Left ventricle myocardium superior (tissue), 1 donor: ENCODE measurements at places on chromosomes 16 and 17.
A peak's percentile ranks its signal among the peaks of the same experiment; 100 is the strongest.

DNA sequence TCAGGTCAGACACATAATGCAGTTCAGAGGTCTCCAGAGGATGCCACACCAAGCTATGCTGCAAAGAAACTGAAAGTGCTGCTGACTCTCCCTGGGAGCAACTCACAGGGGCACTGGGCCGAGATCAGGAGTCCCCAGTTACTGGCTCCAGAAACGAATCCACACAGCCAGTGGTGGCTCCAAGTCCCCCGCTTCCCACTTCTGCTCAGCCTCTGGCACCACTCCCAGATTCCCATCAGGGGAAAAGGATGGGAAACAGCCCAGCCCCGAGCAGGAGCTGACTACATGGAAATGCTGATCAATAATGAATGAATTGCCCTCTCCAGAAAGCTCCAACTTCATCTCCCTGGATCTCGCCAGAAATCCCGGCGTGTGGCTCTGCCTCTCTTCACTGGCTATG lies 62.3 kb upstream of the CDH5 start:
- DNase-seq, result no peak

DNA sequence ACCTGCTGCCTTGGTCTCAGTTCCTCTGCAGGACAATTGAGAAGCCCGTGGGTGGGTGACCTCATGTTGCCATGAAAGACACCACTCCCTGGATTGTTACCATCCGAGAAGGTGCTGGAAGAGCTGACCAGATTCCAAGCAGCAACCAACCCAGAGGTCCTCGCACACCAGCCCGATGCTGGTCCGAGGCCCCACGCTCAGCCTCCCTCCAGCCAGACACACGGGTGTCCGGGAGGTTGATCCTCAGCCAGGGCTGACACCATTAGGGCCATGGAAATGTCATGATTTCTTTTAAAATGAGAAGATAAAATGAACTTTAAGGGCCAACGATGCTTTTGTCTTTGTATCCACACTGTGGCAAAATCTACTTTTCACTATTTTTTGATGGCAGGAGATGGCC lies 242.3 kb downstream of the RBFOX3 start:
- no peak for DNase-seq

- no peak for DNase-seq
Observed at GRCh38 chr17:32926183-32926582, 1.8 kb upstream of the TMEM98 start.

- DNase-seq, result no peak
Observed at GRCh38 chr17:45313996-45314740, 2.7 kb downstream of the MAP3K14 start.

- DNase-seq, result no peak
Observed at GRCh38 chr17:41870627-41871026, 5.4 kb upstream of the KLHL11 start.

GRCh38 chr17:78294776-78295175 lies 63.3 kb downstream of the TMEM235 start:
- peak; percentile 4 for DNase-seq

GRCh38 chr17:4999430-5000093 lies 1.8 kb downstream of the KIF1C start:
- no peak for DNase-seq

- no peak for DNase-seq
Observed at GRCh38 chr16:67727521-67728485, 8.7 kb upstream of the GFOD2 start.

DNA sequence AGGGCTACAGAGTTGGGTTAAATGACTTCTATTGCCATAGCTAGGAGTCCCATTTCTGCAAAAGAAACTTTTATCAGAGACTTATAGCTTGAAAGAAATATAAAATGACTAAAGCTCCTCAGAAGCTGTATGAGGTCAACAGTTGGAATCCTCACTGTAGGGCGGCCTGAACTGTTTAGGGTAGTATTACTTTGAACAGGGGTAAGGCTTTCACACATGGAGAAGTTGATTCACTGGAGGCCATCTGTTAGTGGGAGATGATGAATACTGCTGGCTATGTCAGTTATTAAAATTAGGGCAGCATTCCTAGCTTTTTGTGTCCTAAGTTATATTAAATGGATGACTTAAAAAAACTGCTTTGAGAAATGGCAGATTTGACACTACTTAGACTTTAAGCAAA lies 6.0 kb downstream of the TTC19 start:
- DNase-seq, result no peak

GRCh38 chr17:1829216-1829591 lies 498 bp downstream of the SMYD4 start:
- DNase-seq, result no peak

DNA sequence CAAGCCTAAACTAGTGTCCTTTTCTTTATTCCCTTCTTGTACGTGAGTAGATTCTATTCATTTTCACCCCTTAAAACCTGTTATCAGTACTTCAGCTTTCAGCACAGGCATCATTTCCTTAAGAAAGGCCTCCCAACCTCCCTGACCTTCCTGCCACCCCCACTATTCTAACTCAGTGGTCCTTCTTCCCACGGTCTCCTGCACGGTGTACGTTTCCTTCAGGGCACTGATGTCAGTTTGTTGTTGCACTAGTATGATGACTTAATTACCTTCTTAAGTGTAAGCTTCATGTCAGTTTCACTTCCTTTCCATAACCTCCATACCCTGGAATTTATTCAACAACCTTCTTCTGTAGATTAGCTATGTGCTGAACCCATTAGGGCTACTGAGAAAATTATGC lies 484.2 kb downstream of the HS3ST4 start:
- no peak for DNase-seq

DNA sequence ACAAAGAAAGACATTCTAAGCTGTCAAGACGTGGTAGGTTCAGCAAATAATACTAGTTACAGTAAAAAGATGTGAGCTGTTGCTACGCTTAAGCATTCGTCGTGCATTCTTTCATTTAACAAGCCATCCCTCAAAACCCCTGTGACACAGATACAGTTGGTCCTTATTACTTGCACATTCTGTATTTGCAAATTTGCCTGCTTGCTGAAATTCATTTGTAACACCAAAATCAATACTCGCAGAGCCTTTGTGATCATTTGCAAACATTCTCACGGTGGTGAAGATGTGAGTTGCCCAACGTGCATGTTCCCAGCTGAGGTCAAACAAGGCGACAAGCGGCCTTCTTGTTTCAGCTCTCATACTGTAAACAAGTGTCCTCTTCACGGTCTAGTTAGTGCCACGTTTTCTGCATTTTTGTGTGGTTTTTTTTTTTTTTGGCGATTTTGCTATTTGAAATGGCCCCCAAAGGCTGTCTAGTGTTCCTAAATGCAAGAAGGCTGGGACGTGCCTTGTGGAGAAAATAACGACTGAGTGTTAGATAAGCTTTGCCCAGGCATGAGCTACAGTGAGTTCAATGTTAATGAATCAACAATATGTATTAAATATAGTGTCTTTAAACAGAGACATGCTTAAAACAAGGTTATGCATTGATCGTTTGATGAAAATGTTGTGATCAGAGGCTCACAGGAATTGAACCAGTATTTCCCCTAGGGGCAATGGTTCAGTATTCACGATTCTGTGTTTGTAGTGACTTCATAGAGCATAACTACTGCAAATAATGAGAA lies 84.1 kb downstream of the RAB11FIP4 start:
- no peak for DNase-seq

- DNase-seq, result peak; percentile 63
Observed at GRCh38 chr17:265718-266117, 84.3 kb upstream of the DOC2B start.

GRCh38 chr17:80153004-80153403 lies 6.1 kb upstream of the EIF4A3 start:
- no peak for DNase-seq

GRCh38 chr17:55444471-55445441 lies 23.1 kb upstream of the MMD start:
- DNase-seq, result no peak

- DNase-seq, result no peak
Observed at GRCh38 chr17:71790791-71791190, 330.0 kb upstream of the SOX9 start.

GRCh38 chr16:78444-79150 lies 572 bp downstream of the MPG start:
- peak; percentile 76 for DNase-seq

DNA sequence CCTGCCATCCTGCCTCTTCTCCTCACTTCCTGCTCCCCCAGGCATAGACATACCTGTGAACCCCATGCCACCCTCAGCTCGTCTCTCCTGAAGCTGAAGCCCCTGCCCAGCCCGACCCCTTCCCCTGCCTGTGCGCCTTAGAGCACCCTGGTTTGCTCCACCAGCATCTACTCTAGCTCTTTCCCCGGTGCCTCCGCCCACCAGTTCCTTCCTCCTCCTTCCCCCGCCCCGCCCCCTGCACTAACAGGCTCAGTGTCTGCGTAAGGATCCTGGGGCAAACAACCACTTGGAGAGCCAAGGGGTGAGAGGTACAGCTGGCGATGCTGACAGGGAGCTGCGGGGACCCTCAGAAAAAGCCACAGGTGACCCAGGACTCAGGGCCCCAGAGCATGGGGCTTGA lies 1.9 kb downstream of the GPR142 start:
- DNase-seq, result peak; percentile 65

GRCh38 chr17:18144855-18145254 lies 36.3 kb downstream of the MYO15A start:
- no peak for DNase-seq

GRCh38 chr17:5203908-5204294 lies 12.2 kb upstream of the ZNF594 start:
- DNase-seq, result no peak

DNA sequence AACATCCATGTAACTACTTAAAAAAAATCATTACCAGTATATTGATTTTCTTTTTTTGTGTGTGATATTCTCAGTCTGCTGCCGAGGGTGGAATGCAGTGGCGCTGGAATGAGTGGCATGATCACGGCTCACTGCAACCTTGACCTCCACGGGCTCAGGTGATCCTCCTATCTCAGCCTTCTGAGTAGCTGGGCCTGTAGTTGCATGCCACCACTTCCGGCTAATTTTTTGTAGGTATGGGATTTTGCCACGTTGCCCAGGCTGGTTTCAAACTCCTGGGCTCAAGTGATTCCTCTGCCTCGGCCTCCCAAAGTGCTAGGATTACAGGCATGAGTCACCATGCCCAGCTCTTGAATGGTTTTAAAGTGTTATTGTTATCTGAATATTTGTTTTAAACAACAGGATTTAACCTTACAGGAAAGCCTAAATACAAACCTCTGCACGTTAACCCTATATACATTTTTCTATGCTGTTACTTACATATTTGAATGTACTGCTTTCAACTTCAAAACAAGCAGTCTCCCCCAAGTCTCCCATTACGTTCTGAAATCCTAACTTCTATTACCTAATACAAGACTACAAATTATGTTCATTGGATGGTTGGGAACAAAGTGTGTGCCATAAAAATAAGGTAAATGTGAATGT lies 61.7 kb downstream of the KPNA2 start:
- DNase-seq, result no peak

DNA sequence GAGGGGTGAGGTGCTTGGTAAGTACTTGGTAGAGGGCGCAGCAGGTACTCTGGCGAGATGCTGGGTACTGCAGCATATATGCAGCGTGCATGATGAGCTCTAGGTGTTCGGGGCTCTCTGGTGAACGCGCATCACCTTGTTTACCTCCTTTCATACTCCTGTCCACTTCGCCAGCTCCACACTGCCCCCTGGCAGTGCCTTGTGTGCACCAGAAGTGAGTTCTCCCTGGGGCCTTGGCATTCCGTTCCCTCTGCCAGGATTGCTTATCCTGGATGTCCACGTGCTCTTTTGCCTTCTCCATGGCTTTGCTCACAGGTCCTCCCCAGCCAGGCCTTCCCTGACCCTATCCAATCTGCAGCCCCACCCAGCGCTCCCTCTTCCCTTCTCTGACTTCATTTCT lies 154.2 kb downstream of the MRM1 start:
- no peak for DNase-seq

DNA sequence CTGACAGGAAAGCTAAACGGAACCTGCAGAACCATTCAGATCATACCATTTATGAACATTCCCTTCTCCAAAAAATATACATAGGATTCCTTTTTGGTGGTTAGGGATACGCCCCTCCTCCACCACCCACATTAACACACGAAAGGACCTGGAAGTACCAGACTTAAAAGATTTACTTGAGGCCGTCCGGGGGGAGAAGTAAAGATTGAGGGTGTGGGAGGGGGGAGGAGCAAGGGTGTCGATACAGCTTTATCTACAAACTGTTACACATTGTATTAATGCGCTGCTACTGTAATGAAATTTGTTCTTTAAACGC lies 537 bp downstream of the PALB2 start:
- DNase-seq, result no peak

- no peak for DNase-seq
Observed at GRCh38 chr17:73841431-73842060, 197.3 kb upstream of the SDK2 start.

GRCh38 chr16:78751601-78752000 lies 652.1 kb downstream of the WWOX start:
- DNase-seq, result no peak

GRCh38 chr17:49316258-49316570 lies 45.8 kb downstream of the ZNF652 start:
- no peak for DNase-seq

DNA sequence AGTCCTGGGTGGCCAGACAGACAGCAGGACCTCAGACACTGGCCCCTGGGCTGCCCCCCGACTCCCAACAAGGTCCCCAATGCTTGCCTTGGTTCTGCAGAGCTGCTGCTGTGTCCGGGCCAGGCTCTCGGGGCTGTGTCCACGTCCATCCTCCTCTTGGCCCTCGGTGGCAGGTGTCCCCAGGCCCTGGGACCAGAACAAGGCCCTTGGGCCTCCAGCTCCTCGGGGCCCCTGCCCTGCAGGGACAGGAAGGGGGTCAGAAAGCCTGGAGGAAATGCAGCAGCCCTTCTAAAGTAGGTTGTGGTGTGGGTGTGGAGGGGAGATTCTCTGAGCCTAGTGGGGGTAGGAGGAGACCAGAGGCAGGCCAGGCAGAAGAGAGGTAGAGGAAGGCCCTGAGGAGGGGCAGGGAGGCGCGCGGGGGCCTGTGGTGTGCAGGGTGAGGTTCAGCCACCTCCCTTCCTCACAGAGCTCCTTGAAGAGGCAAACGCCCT lies 2.5 kb upstream of the AXIN1 start:
- no peak for DNase-seq

- DNase-seq, result peak; percentile 40
Observed at GRCh38 chr17:75308732-75309629, 19.7 kb upstream of the SLC25A19 start.

GRCh38 chr17:57671667-57672632 lies 73.1 kb downstream of the CCDC182 start:
- peak; percentile 82 for DNase-seq

GRCh38 chr16:63539276-63539675 lies 1503.0 kb upstream of the CDH8 start:
- DNase-seq, result no peak

- DNase-seq, result no peak
Observed at GRCh38 chr17:51699303-51699702, 439.0 kb downstream of the UTP18 start.
